ENCODE measurements at places on chromosomes 1 and 21. TPM values are rescaled to one million over a fixed set of nuclear protein-coding genes. Genes with fewer than 3 reads are reported as not detected.

The CELA2A gene
- total RNA-seq = not detected

The TDRD10 gene
- not detected for total RNA-seq

The NEGR1 gene
- total RNA-seq = 22.5 TPM

The SMCP gene
- total RNA-seq = 0.11 TPM

The CHI3L1 gene
- 400 TPM for total RNA-seq

The FYB2 gene
- not detected for total RNA-seq

The THAP3 gene
- 25.7 TPM for total RNA-seq

The B4GALT2 gene
- 71.7 TPM for total RNA-seq

Data from uterine smooth muscle cell (primary cell).